ENCODE measurements at places on chromosomes 7 and 10.

- peak; percentile 29 for DNase-seq
Measured at GRCh38 chr7:12715372-12716133, 28.1 kb downstream of the ARL4A start.

GRCh38 chr7:139602143-139602722 lies 78.7 kb downstream of the CLEC2L start:
- peak; percentile 54 for DNase-seq

DNA sequence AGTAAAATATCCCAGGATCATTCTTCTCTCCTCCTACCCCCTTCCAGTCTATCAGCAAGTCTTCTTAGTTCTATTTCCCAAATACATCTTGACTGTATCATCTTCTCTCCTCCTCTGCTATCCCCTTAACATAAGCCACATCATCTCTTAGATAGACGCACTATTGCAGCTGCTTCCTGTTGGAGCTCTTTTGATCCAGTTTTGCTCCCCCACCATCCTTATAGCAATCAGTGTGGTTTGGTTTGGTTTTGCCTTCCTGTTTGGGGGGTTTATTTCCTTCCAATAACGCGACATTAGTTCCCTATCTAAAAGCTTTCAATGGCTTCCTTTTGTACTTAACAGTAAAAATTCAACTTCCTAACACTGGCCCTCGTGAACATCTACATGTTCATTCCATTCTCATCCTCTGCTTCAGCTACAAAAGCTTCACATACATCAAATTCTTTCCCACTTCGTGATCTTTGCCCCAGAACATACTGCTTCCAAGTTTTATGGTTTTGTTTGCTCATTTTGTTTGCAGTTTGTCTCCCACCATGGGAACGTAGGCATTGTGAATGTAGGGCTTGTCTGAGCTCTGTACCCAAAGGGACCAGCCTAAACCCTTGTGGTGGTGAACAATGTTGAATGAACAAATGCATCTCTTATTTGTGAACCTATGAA lies 33.7 kb upstream of the PLXDC2 start:
- no peak for DNase-seq

GRCh38 chr10:114173921-114174694 lies at the start of gene CCDC186:
Gene CCDC186, minus strand, starts transcription at chr10:114174203. Its CDS starts 10,935 bp downstream, at chr10:114163268.
- peak; percentile 87 for DNase-seq

GRCh38 chr10:71694567-71694968 lies 25.0 kb downstream of the C10orf105 start:
- peak; percentile 59 for DNase-seq

Data from globus pallidus (tissue), 1 donor.